AG20443 (cell line): ENCODE measurements at places on chromosomes 16 and 17.

DNA sequence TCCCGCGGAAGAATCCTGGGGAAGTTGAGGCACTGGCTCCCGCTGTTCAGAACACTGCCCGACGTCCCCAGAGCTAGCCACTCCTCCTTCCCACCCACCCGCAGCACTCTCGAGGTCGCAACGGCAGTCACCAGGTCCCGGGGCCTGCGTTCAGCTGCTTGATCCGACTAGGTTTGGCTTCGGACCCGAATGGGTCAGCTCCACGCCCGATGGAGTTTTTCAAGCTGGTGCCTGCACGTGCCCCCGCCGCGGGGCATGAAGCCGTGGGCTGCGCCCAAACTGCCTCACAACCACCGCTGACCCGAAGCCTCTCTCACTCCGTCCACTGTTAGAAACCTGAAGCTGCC lies 12.4 kb upstream of the ODF4 start:
- DNase-seq, result peak; percentile 18

GRCh38 chr17:63480192-63480784 lies 3.4 kb downstream of the ACE start:
- DNase-seq, result no peak

DNA sequence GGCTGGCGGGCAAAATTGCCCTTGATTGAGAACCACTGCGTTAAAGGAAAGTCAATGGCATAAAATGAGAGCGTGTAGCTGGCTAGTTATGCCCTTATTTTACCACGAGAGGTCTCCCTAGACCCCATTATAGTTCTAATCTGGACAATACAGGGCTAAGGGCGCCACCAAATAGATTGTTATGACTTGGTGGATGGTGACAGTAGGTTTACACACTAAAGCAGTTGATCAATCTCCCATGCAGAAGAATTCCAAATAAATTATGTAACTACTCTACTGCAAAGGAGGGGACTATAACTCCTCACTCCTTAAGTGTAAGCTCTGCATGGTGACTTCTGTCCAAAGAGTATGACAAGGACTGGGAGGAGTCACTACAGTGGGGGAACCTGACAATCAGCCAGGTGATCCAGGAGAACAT lies 20.4 kb upstream of the YPEL2 start:
- peak; percentile 71 for DNase-seq

DNA sequence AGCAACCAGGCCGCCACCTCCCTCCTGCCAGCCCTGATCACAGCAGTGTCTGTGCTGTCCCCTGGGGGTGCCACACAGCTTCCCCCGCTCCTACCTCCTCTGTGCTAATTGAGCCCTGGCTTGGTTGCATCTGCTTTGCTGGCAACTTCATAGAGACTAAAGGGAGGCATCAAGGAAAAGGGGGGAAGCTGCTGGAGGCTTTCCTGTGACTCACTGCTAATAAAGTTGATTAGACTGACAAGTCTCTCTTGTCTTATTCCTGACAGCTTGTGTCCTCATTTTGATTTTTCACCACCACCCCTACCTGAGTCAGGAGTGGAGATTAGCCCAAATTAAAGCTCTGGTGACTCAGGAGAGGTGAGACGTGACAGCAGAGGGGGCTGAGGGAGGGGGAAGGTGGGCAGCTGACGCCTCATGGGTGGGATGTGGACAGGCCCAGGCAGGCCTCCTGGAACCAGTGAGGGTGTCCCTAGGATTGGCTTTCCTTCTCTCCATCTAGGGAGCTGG lies 310.0 kb downstream of the CBLN1 start:
- DNase-seq, result no peak

DNA sequence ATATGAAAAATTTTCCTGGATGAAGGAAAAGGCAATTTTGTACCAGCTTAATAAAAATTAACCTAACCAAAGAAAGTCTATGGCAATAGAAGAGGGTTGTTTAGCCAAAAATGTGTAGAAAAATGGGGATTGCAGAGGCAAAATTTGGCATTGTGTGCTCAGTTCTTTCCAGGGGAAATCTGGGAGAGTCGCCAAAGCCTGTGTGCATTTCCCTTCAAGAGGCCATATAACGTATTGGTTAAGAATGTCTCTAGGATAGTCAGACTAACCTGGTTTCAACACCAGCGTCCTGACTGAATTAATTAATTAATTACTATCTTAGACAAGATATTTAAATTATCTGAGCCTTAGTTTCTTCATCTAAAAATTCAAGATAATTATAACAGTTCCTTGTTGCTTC lies 44.8 kb upstream of the HLF start:
- no peak for DNase-seq

GRCh38 chr16:807347-808084 lies 7.0 kb upstream of the GNG13 start:
- peak; percentile 99 for DNase-seq

DNA sequence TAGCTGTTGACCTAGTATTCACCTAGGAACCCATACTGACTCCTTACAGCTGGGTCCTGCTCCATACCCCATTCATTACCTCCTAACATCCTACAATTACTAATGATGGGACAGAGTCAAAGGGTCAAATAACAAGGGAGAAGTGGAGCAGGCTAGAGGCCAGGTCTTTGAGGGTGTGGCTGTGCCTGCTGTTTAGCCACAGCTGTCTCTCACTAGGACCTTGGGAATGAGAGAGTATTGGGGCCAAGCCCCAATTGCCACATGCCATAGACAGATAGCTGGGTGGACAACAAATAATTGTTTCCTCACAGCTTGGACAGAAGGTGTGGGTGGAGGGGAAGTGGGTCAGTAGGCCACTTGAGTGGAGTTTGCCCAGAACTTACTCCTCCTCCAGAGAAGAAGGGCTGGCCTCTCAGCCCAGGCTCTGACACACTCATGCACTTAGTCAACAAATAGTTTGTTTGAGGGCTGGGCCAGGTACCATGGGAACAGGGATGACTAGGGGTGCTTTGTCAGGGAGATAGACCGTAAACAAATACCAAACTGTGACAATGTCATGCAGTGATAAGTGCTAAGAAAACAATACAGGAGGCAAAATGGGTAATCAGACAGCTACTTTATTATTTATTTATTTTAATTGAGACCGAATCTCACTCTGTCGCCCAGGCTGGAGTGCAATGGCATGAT lies 10.2 kb upstream of the CENPT start:
- peak; percentile 94 for DNase-seq

- no peak for DNase-seq
These were observed 480 bp downstream of the MRPS7 start for GRCh38 chr17:75262112-75262606.

- DNase-seq, result no peak
These were observed 216.1 kb downstream of the ABCC12 start for GRCh38 chr16:47939680-47940079.

DNA sequence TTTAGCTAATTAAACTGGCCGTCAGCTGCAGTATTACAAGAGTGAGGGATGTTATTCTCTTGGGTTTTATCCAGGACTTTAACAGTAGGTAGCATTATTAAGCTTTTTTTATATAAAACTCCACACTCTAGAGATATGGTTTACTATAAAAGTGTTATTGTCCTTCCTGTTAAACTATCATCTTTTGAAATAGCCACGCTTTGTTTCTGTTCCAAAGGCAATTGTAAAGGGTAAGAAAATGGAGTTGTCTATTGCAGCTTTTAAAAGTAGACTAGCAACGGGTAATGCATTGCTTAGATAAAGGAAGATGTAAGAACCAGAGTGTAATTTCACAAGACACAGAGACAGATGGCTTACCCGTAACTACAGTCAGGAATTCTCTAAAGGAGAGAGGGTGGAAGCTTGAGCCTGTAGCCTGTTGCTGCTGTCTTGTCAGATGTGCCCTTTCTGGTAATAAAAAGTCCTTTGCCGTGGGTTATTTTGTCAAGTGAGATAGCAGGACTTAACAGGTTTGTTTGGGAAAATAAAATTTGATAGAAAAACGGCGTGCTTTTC lies 56.4 kb downstream of the WWOX start:
- DNase-seq, result no peak

DNA sequence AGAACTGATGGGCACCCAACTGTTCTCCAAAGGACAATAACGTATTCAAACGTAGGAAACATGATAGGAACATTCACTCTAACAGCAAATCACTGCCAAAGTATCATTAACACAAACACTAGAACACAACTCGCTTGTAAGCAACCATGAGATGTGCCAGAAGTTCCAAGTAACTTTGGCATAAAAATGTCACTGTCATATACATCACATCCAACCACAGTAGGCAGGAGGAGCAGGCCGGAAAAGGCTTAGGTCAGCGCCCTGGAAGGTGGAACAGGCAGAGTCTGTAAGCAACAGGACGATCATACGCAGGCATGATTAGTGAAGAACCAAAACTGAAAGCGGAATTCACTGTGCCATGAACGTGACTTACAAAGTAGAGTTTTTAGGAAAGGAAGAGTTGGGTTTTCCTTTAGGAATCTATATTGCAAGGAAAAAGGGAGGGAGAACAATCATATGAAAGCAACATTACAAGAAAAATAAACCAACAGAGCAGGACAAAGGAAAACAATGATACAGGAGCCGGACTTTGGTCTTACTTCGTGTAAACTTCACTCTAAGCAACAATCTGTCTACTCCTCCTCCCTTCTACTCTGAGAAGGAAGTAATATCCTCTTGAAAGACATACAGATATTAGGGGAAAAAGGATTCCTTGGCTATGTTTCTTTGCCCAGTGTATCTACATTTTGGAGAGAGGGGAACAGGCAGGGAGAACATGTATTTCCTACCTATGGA lies 52.3 kb downstream of the YWHAE start:
- peak; percentile 76 for DNase-seq

DNA sequence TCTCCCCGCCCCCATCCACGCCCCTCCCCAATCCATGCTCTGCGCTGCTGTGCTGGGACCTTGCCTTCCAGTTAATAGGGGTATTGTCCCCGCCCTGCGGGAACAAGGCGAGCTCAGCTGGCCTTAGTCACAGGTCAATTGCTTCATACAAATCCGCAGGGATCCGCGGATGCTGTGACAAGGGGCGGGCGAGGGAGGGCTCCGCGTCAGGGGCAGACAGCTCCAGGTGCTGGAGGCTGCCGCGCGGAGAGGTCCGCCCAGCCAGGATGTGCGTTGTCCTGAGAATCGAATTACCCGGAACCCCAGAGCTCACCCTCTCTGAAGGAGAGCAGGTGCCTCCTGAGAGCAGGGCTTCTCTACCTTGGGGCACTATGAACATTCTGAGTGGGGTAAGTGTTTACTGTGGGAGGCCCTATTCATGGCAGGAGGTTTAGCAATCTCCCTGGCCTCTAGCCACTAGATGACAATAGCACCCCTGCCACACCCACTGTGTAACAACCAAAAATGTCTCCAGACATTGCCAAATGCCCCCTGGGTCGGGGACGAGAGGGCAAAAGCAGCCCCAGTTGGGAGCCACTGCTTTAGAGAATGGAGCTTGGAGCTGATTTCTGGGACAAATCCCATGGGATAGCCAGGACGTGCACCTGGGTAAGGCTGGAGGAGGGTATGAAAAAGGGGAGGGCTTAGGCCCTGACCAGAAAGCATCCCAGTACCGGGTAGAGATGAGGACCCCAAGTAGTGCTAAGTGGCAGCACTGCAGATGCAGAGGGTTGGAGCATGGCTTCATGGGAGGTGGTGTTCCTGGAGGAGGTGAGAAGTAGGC lies 138.2 kb downstream of the CYLD start:
- DNase-seq, result no peak

GRCh38 chr17:72158895-72159885 lies 38.4 kb downstream of the SOX9 start:
- DNase-seq, result no peak

DNA sequence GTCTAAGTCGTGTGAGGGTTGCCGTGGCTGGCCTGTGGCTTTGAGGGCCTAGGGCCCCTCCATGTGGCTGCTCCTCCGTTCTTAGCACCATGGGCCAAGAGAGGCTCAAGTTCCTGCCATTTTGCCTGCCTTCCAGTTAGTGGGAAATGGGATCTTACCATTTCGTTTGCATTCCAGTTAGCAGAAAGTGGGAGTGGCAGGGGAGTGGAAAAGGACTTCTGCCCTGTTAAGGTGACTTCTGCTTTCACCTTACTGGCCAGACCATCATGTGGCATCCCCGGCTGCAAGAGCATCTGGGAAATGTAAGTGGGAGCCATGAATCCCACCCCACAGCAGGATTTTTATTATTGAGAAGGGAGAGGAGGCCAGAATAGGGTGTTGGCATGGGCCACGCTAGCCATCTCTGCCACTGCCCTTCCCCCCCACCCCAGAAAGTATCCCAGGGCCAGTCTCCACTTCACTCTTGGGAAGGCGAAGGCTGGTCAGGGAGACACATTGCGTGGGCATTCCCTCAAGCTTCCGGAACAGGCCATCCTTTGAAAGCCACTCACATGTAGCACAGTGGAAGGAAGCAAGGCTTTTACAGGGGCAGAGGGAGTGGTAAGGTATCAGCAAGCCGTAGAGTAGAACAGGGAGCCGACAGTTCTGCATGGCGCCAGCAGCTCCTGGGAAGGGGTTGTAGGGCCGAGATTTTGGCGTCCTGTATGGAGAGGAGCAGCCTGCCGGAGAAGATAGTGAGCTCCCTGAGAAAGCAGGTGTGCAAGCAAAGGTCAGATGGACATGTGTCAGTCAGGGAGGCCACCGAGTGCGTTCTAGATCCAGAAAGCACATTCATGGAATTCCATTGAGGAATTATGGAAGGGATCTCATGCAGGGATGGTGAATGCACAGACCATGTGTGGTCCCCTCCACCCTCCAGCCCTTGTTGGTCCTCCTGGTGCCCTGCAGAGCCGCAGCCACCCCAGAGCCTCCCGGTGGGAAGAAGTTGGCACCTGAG lies 33.4 kb downstream of the CMIP start:
- no peak for DNase-seq

- no peak for DNase-seq
These were observed 432.2 kb upstream of the KIF2B start for GRCh38 chr17:53390575-53390974.

DNA sequence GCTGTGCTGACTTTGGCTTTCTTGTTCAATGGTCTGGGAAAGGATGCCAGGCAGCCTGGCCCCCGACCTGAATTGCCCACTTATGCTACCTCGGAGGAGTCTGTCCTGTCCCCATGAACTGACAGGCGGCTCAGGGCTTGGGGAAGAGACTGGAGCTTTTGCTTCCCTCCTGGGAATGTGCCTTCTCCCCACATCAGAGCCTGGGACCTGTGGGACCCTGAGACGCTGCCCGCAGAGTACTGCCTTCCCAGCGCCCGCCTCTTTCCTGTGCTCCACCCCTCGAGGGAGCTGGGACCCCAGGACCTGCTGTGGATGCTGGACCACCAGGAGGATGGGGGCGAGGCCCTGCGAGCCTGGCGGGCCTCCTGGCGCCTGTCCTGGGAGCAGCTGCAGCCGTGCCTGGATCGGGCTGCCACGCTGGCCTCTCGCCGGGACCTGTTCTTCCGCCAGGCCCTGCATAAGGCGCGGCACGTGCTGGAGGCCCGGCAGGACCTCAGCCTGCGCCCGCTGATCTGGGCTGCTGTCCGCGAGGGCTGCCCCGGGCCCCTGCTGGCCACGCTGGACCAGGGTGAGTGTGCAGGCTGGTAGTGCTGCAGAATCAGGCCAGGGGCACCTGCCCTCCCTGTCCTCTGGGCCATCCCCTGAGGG lies 18.5 kb downstream of the FCSK start:
- DNase-seq, result no peak

GRCh38 chr16:59021751-59022150 lies 287.6 kb upstream of the GOT2 start:
- peak; percentile 27 for DNase-seq

GRCh38 chr16:64453646-64454045 lies 668.2 kb downstream of the CDH11 start:
- DNase-seq, result peak; percentile 6

- DNase-seq, result no peak
These were observed 26.0 kb downstream of the DHRS7B start for GRCh38 chr17:21152731-21153130.
